ENCODE measurements at places on chromosomes 7 and 10.

GRCh38 chr7:26397796-26398426, 106.2 kb downstream of the SNX10 start:
- no peak for DNase-seq

DNA sequence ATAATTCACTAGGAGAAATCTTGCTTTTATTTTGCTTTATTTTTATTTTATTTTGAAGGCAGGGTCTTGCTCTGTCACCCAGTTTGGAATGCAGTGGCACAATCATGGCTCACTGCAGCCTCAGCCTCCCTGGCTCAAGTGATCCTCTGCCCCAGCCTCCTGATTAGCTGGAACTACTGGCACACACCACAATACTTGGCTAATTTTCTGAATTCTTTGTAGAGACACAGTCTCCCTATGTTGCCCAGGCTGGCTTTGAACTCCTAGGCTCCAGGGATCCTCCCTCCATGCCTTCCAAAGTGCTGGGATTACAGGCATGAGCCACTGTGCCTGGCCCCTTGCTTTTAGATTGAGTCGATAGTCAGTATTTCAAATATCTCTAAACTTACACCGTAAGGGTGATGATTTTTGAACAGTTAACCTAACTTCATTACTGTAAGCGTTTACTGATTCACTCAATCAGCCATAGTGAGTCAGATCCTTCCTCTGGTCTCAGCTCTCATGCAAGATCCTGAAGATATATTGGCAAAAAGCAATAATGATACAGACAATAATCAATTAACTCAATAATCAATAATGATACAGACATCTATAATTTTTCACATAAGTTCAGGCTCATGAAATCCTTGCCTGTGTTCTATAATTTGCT, 239.5 kb downstream of the KIAA1217 start:
- DNase-seq = peak; percentile 22

DNA sequence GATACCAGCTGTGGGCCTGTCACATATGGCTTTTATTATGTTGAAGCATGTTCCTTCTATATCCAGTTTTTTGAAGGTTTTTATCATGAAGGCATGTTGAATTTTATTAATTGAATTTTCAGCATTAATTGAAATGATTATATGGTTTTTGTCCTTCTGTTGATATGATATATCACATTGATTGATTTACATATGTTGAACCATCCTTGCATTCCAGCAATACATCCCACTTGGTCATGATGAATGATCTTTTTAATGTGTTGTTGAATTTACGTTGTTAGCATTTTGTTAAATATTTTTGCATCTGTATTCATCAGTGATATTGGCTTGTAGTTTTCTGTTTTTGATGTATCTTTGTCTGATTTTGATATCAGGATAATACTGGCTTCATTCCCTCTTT, 21.2 kb downstream of the PRSS37 start:
- DNase-seq = no peak

DNA sequence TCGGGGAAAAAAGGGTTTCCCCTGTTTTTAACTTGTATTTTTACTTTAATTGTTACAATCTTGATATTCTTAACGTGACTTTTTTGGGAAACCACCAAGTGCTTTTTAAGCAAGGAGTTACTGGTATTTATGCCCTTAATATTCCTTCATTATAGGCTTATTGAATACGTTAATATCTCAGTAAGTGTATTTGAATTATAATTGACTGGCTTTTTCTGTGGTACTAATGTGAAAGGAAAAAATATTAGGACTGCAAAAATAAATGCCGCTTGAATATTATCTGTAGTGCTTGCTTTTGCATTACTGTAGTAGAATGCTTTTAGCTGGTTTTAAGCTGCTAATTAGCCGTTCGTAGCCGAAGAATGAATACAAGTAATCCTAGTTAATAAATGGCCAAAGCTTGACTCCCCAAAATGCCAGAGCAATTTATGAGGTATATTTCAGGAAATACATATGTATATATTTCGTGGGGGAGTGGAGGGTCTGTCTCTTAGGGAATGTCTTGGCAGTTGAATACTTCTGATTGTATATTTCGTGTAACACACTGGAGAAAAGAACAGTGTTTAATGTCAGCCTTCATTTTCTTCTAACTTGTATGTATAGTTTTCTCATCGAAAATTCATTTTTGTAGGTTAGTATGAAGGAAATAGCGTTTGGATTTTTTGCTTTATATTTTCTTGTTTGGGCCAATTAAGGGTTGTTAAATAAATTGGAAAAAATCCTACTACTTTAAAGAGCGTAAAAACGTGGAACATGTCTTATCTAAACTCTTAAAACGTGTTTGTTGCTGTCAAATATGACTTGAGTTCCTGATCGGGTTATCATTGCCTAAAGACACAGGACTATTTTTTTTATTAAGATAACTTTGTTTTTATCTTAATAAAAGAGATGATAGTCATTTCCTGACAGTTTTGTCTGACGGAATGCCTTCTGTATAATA, 1.5 kb downstream of the PDCD4 start:
- no peak for DNase-seq

GRCh38 chr7:108459922-108460551, 3.8 kb upstream of the NRCAM start:
- no peak for DNase-seq

GRCh38 chr7:29063236-29063635, 83.1 kb downstream of the CPVL start:
- DNase-seq = no peak

GRCh38 chr7:133691727-133692610, 435.2 kb upstream of the LRGUK start:
- DNase-seq = no peak

- no peak for DNase-seq
Observed at GRCh38 chr7:21722371-21722770, 179.5 kb downstream of the DNAH11 start.

DNA sequence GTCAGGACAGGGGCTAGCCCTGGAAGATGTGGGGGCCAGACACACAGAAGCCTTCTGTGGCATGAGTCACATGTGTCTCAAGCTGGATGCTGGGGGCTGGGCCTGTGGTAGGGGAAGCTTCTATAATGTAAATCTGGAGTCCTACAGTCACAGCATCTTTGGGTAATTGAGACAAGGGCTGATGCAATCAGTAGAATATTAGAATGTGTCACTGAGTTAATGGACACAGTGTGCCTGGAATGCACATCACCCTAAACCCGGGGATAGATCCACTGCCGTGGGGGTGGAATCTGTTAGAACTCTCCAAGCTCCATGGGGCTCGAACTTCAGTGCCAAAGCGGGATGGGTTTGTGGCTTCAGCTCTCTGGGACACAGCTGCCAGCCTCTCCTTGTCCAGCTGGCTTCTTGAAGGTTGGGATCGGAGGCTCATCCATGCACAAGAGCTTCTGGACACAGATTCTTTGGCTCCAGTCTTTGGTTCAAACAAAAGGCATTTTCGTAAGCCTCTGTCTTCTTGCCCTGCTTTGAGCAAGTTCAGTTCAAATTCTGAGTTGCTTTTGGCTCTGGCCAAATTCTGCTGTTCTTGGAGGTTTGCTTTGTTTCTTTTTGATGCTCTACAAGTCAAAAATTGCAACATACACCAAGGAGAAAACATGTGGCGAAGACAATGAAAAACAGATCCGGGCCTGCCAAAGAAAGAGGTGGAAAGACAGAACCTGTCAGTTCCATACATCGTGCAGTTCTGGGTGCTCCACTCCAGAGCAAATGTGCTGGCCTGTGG, 194.8 kb upstream of the ZNF32 start:
- DNase-seq = no peak

DNA sequence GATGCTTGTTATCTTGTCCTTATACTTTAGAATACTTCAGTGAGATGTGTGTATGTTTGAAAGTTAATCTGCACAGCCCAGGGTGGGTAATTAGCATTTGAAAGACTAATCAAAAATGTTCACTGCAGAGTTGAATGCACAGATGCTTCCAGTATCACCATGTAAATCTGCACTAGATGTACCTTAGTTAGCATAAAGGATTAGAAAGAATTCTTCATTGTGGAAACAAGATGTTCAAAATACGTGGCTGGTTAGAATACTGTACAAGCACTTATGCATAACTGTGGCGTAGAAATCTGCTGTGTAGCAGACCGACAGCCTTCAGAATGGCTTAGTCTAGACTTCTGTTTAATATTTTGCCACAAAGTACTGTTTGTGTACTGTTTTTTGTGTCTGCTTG, 2.2 kb upstream of the TMEM168 start:
- no peak for DNase-seq

DNA sequence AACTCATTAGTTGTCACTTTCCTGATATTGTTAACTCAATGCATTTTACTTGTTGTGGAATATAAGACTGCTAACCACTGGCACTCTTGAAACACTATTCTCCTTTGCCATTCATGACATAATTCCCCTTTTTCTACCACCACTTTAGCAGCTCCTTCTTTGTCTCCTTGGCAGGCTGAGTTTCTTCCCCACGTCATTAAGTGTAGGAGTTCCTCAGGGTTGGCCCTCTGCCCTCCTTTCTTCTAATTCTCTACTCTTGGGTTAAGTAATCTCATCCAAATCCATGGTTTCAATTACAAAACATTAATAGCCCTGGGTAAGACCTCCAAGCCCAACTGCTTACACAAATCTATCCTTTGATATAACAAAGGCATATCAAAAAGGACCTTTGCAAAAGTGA, 175.1 kb downstream of the HGF start:
- DNase-seq = no peak

- no peak for DNase-seq
Observed at GRCh38 chr7:43592326-43592725, 9.4 kb downstream of the STK17A start.

DNA sequence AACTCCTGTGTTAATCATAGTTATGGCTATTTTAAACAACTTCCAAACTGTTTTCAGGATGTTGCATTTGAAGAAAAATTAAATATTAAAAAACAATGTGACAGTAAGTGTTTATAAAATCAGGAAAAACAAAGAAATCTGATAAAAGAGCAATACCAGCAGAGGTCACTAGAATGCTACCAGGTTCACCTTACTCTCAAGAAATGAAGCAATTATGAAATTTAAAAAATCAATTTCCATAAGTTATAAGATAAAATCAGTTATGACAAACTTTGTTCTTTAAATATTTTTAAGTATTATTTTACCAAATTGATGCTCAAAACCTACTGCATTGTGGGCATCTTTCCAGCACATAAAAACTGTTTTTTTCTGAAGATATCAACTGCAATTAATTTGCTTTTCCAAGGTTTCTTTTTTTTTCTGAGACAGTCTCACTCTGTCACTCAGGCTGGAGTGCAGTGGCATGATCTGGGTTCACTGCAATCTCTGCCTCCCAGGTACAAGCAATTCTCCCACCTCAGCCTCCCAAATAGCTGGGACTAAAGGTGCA, 50.7 kb upstream of the RHEB start:
- DNase-seq = no peak

GRCh38 chr10:69661414-69662172, 31.5 kb downstream of the FAM241B start:
- no peak for DNase-seq

DNA sequence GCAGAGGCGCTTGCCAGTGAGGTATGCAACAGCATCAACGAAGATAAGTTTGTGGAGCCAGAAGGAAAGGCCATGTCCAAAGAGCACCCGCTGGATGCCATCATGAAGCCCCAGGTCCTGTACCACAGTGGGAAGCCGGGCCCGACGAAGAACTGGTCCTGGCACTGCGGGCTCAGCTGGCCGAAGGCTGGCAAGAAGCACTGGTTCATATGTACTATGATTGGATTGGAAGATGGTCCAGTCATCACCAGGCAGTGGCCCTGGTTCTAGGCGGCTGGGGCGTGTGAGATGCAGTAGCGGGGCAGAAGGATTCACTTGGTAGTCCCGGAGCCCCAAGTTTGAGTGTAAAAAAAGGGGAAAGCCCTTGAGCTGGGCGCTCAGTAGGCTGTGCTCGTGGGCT, 3.9 kb downstream of the NDST2 start:
- no peak for DNase-seq

- no peak for DNase-seq
Observed at GRCh38 chr10:77146712-77147336, 490.8 kb downstream of the KCNMA1 start.

DNA sequence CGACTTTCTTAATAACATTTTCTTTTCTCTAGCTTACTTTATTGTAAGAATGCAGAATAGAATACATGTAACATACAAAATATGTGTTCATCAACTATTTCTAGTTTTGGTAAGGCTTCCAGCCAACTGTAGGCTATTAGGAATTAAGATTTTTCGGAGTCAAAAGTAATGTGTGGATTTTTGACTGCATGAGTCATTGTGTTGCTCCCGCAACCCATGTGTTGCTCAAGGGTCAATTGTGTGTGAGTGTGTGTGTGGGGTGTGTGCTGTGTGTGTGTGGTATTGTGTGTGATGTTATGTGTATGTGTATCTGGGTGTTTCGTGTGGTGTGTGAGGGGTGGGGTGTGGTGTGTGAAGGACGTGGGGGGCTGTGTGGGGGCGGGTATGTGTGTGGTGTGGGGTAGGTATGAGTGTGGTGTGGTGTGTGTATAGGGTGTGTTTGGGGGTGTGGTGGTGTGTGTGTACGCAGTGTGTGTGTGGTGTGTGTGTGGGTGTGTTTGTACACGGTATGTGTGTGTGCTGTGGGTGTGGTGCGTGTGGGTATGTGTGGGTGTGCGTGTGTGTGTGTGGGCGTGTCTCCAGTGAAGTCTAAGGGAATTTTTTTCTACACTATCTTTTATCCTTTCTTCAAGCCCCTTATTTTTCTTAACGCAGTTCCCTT, 60.5 kb downstream of the RSU1 start:
- no peak for DNase-seq

DNA sequence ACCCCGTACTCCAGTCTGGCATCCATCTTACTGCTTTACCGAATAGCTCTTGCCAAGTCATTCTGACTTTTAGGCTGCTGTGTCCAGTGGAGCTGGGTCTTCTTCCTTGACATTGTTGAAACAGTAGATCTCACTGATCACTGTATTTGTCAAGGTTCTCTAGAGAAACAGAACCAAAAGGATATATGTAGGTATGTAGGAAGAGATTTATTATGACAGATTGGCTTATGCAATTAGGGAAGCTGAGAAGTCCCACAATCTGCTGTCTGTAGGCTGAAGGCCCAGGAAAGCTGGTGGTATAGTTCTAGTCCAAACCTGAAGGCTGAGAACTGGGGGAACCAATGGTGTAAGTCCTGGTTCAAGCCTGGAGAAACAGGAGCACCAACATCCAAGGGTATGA, 12.1 kb upstream of the PRRT4 start:
- no peak for DNase-seq

- DNase-seq = no peak
Observed at GRCh38 chr7:39741942-39742623, 118.7 kb downstream of the RALA start.

DNA sequence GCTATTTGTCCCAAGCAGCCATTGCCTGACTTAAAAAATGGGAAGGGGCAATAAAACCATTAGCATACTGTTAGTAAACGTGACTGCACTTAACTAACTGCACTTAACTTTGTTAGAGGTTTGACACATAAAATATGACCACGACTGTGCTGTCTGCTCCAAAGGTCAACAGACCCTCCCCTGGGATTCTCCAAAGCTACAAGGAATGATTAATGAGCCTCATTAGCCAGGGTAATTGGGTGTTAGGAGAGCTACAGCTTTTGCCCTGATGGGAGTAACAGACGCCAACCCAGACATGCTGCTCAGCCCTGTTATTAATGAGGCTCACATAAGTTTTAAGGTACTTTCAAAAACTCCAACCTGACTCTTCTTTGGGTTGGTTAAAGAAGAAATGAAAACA, 129.4 kb upstream of the PLPP4 start:
- no peak for DNase-seq
